ENCODE measurements at places on chromosomes 2 and 18. TPM values are rescaled to one million over a fixed set of nuclear protein-coding genes. Genes with fewer than 3 reads are reported as not detected.
A peak's percentile ranks its signal among the peaks of the same experiment; 100 is the strongest.

The LOXL3 gene
- 55.2 TPM for polyA plus RNA-seq

- DNase-seq, result no peak
These were observed 68.1 kb upstream of the AMMECR1L start for GRCh38 chr2:127953849-127954248.

DNA sequence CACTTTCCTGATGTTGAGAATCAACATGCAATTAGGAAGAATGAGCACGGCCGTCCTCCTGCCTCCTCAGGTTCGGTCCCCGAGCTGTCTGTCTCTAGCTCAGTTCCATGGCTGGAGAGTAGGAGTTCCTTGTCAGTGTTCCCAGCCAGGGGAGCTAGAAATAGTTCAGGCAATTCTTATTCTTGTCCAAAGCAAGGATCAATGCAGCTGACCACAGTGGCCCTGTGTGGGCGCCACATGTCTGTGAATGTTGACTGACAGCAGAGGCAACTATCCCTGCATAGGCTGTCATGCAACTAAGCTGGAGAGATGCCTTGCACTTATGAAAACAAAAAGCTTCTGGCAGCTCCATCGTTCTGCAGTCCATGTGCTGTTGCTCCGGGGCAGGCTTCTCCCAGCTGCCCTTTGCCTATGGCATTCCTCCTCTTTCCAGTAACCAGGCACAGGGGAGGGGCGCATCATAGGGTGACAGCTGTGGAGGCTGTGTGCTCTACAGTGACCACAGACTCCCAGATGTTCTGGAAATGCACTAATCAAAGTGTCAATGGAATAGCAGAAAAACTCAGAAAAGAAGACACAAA lies 58.7 kb downstream of the PDCL3 start:
- DNase-seq, result no peak

- DNase-seq, result peak; percentile 68
These were observed 323.9 kb downstream of the XIRP2 start for GRCh38 chr2:167212014-167212648.

Data from GM23248 (cell line).